ENCODE measurements at places on chromosomes 1 and 21.
A peak's percentile ranks its signal among the peaks of the same experiment; 100 is the strongest.

GRCh38 chr1:182802006-182802803 is 12.6 kb downstream of the NPL start:
- DNase-seq = no peak

- no peak for DNase-seq
Measured at GRCh38 chr1:80542231-80542630, 1258.5 kb upstream of the ADGRL2 start.

GRCh38 chr1:209883341-209883971 is 54.6 kb upstream of the SYT14 start:
- no peak for DNase-seq

DNA sequence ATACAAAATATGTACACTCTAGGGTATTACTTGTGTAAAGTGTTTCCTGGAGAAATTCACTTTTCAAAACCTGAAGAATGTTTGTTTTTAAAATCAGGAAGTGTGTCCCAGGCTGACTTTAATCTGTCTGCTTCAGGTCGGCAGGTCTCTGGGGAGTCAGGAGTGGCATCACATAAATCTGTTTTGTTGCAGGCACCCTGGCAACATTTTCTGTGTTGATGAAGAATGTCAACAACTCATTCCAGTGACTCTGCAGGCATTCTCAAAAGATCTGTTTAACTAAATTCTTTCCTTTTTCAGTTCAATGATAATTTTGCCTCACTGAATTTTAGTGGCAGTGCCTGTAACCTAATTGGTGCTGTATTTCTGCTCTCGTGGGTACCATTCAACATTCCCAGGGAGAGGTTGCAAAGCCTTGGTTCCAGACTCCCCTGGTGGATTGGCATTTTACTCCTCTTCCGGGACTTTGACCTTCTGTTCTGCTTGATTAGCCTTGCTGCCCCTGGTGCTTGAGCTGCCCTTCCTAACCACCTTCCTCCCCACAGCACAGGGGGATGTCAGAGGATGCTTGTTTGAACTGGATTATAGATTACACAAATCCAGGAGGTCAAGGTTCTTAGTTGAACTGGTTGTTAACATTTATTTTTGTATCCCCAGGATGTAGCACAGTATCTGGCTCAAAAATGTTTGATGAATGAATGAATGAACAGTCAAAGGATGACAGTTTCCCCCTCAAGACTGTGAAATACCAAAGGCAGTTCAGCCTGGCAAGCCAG is 55.4 kb upstream of the LPGAT1 start:
- DNase-seq = no peak

DNA sequence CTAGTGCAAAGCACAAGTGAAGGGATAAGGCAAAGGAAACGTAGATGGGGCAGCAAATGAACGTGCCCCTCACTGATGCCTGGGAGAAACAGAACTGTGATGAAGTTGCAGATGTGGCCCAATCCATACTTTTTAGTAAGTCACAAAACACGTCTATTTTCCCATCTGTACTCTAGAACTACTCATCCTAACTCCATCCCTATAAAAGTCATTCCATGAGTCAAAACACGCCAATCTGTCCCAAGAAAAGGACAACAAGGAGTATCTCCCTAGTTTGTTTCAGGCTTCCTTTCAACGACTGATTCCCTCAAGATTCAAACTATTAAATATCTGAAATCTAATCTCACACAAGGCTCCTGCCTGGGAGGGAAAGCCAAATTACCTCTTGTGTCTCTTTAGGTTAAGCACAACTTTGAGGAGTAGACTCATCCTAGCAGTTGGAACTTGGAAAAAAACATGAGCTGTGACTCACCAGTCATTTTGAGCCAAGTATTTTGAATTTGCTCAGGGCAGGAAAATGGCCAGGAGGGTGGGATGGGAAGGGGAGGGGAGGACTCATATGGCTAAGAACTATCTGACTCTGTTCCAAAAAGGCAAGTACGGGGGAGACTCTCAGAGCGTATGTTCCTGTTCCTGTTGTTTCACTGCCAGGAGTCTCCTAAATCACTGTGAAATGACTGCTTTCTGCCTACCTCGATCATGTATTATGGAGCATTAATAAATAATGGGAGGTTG is 214.5 kb upstream of the CAMK1G start:
- no peak for DNase-seq

DNA sequence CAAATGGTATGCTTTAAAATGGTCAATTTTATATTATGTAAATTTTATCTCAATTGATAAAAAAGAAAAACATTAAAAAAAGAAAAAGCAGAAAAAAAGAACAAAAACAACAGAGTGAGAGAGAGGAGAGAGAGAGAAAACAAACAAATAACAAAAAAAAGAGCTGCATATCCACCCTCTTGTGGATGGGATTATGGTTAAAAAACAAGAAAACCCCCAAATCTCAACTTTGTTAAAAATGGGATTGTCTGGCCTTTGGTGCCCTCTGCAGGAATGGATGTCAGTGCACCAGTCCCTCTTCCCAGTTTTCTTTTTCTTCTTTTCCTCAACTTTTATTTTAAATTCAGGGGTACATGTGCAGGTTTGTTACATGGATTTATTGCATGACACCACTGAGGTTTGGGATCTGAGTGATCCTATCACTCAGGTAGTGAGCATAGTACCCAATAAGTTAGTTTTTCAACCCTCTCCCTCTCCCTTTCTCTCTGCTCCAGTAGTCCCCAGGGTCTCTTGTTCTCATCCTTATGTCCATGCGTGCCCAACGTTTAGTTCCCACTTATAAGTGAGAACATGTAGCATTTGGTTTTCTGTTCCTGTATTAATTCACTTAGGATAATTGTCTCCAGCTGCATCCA is 28.1 kb downstream of the RNF187 start:
- peak; percentile 59 for DNase-seq

DNA sequence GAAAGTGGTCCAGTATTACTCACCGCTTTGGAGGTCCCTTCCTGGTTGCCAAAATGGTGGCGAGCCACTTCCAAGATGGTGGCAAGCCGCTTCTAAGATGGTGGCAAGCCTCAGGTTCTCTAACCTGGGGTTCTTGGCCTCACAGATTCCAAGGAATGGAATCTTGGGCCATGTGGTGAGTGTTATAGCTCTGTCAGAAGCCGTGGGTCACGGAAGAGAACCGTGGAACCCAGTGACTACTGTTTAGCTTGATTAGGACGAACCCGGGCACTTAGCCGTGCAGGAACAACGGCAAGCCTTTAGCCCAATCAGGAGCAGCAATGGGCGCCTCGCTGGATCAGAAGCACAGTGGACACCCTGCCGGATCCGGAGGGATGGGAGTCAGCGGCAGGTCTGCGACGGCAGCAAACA is 356.2 kb upstream of the TMPRSS15 start:
- no peak for DNase-seq

- no peak for DNase-seq
Measured at GRCh38 chr1:150404465-150404864, 40.5 kb downstream of the RPRD2 start.

- no peak for DNase-seq
Measured at GRCh38 chr1:98251497-98251896, 330.7 kb upstream of the DPYD start.

GRCh38 chr1:225479996-225480720 is 52.3 kb upstream of the LBR start:
- no peak for DNase-seq

- no peak for DNase-seq
Measured at GRCh38 chr1:28507247-28507645, 1.4 kb downstream of the RCC1 start.

DNA sequence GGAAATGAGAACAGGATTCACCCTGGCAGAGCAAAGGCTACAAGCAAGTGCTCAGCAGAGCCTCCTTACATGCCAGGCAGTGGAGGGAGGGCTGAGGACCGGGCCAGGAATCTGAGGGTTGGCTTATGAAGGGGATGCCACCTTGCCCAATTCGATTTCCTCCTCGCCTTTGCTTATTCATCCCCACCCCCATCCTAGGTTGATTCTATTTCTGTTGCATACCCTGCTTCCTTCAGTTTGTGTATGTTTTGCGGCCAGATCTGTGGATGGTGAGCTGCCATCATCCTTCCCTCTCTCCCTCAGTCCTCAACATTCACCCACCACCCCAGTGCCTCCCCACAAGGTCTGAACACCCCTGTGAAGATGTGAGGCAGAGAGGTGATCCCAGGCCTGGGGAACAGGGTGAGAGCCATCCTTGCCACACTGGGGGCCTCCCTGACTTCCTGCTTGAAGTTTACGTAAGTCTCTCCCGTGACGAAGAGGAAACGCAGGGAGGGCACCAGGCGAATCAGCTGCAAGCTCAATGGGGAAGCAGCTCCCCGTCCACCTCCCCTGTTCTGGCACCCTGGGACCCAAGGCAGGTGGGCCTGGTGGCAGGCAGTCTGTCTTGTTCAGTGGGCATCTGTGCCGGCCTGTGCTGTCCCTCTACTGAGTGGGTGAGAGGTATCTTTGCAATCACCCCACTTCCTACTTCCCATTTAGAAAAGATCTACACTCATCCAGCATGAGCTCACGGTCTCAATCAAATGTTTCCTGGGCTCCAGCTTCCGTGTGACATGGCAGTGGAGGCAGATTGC is 50.6 kb upstream of the CNTN2 start:
- peak; percentile 18 for DNase-seq
